Activated naive CD8-positive, alpha-beta T cell treated with anti-CD3 and anti-CD28 coated beads, Interleukin-2, amount 50 U/mL, for 16 hours (primary cell): ENCODE measurements at places on chromosomes 6 and 20.

GRCh38 chr6:27553123-27553904 lies 80.4 kb upstream of the ZNF184 start:
- no peak for DNase-seq

DNA sequence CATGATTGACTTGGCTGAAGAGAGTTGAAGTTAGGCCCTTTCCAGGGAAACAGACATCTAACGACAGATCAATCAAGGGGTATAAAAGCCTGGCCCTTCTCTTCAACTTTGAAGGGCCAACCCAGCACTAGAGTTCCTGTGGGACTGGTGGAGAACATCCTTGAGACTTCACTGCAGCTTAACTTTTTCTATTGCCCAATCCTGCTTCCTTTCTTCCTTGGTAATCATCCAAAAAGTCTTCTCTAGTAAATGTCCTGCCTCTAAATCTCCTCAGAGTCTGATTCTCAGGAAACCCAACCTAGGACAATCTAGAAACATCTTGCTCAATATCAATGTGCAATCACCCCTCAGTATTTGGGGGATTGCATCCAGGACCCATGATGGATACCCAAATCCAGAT lies 1.9 kb downstream of the MKKS start:
- DNase-seq: no peak

- no peak for DNase-seq
These were observed 55.9 kb downstream of the IL22RA2 start for GRCh38 chr6:137117581-137117980.

DNA sequence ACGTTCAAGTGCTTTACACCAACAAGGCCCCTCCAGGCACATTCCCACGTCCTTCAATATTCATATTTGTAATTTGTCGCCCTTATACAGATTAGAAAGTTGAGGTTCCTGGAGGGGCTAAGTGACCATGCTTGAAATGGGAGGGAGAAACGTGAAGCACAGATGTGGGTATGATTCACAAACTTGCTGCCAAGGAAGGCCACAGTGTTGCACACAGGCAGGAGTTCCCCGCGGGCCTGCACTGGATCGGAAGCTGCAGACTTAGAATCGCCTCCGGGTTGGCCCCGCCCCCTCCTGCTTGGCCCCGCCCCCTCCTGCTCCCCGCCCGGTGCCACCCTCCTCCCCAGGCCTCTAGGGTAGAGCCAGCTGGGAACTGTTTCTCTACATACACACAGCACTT lies 58.2 kb upstream of the QKI start:
- no peak for DNase-seq

GRCh38 chr20:2879146-2879545 lies 5.9 kb downstream of the PTPRA start:
- no peak for DNase-seq

GRCh38 chr6:153031335-153031955 lies 28.9 kb upstream of the MTRF1L start:
- DNase-seq: no peak

DNA sequence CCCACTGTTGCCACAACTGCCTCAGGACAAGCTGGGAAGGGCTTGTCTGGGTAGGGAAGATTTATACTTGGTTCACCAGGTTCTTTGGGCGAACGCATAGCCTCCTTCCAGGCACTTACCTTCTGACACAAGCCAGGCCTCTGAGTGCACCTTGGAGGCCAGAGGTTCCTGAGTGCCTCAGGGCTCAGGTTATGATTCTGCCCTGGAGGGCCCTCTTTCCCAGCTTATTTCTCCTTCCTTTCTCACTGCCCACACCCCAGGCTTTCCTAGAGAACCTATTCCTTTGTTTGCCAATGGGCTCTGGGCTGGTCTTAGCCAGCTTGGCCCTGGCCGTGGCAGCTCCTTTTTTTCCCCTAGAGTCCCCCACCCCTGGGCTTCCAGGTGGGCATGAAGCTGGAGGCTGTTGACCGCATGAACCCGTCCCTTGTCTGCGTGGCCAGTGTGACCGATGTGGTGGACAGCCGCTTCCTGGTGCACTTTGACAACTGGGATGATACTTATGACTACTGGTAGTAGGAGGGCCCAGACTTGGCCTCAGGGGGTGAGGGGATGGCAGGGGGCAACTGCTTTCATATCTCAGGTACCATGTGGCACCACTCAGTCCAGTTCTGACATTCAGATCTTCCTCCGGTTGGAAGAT lies 25.0 kb downstream of the L3MBTL1 start:
- no peak for DNase-seq

DNA sequence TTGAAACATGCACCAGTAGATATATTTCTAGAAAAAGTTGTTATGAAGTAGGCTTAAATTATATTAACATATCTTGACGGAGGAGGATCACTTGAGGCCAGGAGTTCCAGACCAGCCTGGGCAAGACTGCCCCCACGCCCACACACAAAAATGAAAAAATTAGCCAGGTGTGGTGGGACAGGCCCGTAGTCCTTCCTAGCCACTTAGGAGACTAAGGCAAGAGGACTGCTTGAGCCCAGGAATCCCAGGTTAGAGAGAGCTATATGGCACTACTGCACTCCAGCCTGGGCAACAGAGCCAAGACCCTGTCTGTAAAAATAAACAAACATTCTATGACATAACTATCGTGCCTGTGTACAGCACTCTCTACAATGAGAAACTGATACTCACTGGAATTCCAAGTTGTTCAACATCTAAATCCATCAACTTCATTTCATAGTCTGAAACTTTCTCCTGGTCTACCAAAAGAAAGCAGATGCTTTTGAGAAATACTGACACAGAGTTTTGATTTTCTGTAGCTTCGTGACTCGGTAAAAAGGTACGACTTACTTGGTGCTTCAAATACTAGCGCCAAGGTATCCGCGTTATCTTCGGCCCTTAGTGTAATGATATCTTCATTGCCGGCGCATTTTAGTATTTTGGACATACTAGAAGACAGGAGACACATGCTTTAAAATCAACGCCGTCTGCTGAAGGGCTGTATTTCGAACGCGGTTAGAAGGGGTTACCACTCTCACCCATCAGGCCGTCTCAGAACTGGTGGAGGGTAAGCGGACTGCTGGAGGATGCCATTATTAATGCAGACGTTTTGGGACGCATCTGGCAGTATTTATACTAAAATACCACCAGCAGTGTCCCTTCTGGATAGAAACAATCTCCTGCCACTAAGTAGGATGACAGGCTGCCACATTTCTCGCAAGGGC lies 1.3 kb downstream of the PCNA start:
- no peak for DNase-seq

DNA sequence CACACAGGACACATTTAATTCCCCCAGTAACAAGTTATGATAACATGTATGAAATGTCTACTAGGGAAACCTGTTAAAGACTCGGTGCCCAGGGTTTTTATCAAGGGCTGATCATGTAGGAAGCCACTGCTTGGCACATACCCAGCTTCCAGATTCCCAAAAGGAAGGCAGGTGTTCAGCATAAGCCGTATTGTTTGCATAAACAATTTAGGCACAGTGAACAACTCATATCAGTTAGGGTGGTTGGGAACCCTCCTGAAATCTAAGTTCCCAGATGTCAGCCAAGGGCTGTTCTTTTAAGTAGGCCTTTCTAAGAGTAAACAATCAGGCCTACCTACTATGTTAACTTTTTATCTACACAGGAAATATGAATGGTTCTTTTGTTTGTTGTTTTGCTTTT lies 74.1 kb downstream of the ASXL1 start:
- no peak for DNase-seq

DNA sequence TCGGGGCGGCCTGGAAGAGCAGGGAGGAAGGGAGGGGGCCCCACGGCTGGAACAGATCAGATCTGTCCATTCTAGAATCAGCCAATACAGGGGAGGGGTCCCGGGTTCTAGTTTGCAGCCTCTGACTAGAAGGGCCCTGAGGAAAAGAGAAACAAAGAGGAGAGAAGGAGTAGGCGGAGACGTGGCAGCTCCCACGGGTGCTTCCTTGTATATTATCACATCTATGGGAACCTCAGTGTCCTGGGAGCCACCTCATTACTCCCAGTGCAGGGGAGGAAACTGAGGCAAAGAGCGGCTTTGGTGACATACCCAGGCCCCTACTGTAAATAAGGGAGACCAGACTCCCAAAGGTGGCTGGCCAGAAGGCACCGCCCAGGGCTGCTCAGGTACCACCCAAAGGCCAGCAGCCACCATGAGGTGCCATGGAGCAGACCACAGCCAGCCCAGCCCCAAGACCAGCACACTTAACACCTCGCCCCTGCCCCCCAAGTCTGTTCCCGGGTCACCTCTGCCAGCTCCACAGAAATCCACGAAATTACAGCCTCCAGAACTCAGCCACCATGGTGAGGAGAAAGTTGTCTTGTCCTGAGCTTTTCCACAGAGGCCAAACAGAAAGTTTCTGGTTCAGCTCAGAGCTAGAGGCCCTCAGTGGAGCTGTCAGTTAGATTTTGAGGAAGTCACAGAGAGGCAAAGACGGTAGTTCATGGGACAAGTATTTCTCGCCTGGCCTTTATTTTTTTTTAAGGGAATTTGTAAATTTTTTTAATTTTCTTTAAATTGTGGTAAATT lies 2.1 kb downstream of the ZC3H12D start:
- no peak for DNase-seq

- no peak for DNase-seq
These were observed 32.9 kb downstream of the COX4I2 start for GRCh38 chr20:31670371-31671228.

GRCh38 chr6:50853939-50854338 lies 35.3 kb downstream of the TFAP2B start:
- no peak for DNase-seq

- no peak for DNase-seq
These were observed 713.1 kb downstream of the HDGFL1 start for GRCh38 chr6:23282252-23283021.

DNA sequence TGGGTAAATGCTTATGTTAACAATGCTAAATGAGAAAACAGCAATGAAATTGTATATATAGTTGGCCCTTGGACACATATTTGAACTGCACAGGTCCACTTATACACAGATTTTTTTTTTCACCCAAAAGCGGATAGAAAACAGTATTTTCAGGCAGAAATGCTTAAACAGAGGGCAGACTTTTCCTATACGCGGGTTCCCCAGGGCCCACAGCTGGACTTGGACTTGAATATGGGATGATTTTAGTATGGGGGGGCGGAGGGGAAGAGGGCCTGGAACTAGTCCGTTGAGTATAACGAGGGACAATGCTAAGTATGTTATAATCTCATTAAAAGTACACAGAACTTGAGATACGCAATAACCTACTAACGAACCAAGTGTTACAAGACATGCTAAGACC lies 1.1 kb upstream of the PRSS35 start:
- no peak for DNase-seq

DNA sequence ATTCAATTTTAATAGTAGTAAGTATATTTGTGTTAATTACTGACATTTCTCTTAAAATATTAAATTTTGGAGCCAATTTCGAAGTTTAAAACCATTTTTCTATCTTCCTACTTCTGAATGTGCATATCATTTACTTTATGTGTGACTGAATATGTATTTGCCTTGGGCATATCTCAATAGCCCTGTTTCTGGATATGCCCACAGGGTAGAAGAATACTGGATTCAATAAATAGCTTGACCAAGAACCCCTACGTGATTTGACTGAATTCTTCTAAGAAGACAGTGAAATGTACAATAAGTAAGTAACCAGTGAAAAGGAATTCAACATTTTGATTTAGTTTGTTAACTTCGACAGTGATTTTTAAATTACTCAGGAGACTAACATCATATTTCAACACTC lies 7.8 kb downstream of the HMGN3 start:
- DNase-seq: no peak

- no peak for DNase-seq
These were observed 41.6 kb upstream of the SYNCRIP start for GRCh38 chr6:85684133-85684808.

DNA sequence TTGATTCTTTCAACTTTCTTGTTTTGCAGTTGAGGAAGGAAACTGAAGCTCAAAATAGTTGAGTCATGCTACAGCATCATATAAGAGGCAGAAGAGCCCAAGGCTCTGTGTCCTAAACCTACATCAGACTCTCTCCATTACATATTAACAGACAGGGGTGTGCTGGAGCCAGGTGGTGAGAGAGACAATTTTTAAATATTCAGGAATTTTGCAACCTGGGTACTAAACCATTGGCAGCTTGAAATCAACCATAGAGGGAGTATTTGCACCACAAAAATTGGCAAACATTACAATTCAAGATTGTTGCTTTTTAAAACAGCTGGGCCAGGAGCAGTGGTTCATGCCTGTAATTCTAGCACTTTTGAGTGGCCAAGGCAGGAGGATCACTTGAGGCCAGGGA lies 65.8 kb upstream of the SOX4 start:
- DNase-seq: no peak

GRCh38 chr20:25659999-25660398 lies 36.2 kb upstream of the NANP start:
- no peak for DNase-seq

- DNase-seq: no peak
These were observed 84.9 kb upstream of the SIM1 start for GRCh38 chr6:100549406-100550167.

DNA sequence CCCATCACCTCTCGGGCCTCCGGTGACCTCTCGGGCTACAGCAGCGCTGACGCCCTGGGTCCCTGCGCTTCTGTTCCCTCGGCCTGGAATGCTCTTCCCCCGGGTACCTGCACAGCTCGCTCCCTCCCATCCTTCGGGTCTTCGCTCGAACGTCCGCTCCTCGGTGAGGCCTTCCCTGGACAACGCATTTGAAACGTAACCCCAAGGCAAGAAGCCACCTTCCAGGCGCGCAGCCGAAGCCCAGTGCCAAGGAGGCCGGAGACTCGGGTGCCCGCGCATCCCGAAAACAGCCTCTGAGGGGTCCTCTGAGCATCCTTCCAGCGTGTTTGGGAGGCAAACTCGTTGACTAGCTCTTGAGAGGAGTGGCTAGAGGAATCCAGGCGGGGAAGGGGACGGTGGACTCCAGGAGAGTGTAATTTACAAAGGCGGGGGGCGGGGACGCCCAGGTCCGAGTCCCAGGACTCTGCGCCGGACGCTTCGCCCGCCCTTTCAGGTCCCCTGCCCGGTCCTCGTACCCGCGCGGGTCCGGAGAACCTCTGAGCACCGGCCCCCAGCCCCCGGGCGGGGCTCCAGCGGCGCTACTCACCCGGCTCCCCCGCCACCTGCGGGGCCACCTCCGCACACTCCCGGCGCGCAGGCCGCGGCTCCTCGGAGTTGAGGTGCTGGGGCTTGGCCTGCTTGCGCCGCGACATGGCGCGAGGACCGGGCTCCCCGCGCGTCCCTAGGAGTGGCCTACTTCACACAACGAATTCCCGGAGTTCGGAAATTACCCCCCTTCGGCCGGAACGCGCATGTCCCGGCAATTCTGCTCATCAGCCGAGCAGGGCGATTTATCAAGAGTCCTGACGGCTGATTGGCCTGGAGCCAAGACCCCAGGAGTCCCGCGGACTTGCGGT lies 86.8 kb downstream of the ZFP64 start:
- DNase-seq: no peak

- DNase-seq: no peak
These were observed 3.2 kb upstream of the IRF4 start for GRCh38 chr6:388202-388903.

DNA sequence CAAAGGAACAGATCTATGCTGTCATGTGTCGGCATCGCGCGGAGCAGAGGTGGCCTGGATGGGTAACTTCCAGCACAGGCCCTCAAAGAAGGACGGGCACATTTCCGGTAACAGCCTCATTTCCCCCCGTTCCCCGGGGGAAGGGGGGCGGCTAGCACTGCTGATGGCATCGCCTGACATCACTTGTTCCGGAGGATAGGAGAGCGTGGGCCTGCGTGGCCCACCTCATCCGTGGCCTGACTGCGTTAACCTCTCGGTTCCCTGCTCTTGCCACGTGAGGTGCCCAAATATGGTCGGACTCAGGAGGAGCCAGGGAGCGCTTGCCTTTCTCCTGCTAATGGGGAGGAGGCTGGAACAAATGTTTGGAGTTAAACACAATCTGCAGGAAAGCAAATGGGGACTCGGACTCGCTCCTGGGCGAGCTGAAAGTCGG lies at the start of gene AKAP12:
Gene AKAP12 (plus strand): TSS at position 365 of the 433 bp plus-strand sequence. CDS start 596 bp downstream, outside the sequence.
- no peak for DNase-seq

- DNase-seq: no peak
These were observed 21.1 kb downstream of the ELOVL2 start for GRCh38 chr6:11023032-11023431.
